Heart left ventricle (tissue), 16 donors: ENCODE measurements at places on chromosomes 13 and 19. TPM values are rescaled to one million over a fixed set of nuclear protein-coding genes. Genes with fewer than 3 reads are reported as not detected.

DNA sequence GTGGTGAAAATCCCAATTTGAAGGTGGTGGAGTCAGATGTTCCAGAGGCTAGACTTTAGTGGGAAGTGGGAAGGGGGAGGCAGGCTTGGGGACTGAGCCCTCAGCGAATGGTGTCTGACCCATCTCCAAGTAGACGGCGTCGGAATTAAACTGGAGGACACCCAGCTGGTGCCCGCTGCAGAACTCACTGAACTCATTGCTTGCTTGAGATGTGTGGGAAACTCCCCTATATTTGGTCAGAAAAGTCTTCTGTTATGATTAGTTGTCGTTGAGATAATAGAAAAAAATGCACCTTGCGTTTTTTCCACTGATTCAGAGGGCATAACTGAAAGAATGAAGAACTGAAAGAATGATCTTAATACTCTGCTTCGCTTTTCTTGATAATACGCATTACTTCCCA, 871 bp upstream of the ZNF583 start:
- no peak for DNase-seq

DNA sequence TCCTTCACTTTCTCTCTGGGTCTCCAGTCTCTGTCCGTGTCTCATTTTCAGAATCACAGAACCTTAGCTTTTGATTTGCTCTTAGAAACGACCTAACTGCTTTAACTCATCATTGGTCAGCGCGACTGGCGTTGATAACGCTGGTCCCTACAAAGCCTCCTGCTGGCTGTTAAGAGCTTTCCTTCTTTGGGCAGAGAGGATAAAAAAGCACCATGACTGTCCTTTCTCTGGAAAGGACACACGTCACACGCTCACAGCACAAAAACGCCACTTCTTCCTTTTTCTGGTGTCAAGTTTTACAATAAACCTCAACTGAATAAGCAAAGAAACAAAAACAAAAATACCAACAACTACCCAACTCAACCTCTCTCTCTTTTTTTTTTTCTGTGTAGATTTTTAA, 1.7 kb upstream of the KLK12 start:
- DNase-seq = no peak

DNA sequence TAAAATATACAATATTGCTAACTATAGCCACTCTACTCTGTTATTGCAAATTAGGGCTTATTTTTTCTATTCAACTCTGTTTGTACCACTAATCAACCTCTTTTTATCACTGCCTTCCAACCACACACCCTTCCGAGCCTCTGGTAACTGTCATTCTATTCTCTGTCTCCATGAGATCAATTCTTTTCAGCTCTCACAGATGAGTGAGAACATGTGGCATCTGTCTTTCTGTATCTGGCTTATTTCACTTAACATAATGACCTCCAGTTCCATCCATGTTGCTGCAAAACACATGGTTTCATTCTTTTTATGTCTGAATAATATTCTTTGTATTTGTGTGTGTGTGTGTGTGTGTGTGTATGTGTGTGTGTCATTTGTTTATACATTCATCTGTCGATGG, 350.1 kb upstream of the DACH1 start:
- DNase-seq = no peak

The ZNF793 gene
- 7.7 TPM for total RNA-seq

The SAE1 gene
- 41.0 TPM for total RNA-seq

The PBX4 gene
- not detected for total RNA-seq
